Large intestine (tissue), 12 donors: ENCODE measurements at places on chromosomes 1 and 21. TPM values are rescaled to one million over a fixed set of nuclear protein-coding genes. Genes with fewer than 3 reads are reported as not detected.

KPRP gene
- not detected for polyA plus RNA-seq

ERICH3 gene
- polyA plus RNA-seq: 1.1 TPM

SPRR3 gene
- not detected for polyA plus RNA-seq

BATF3 gene
- 3.0 TPM for polyA plus RNA-seq

SLC30A10 gene
- 24.3 TPM for polyA plus RNA-seq

WDR64 gene
- 0.03 TPM for polyA plus RNA-seq

SCCPDH gene
- 44.3 TPM for polyA plus RNA-seq

HCRTR1 gene
- 0.81 TPM for polyA plus RNA-seq

C1QA gene
- polyA plus RNA-seq: 91.7 TPM

CLDN19 gene
- 1.5 TPM for polyA plus RNA-seq

FLG2 gene
- polyA plus RNA-seq: 0.06 TPM

GFI1 gene
- 5.0 TPM for polyA plus RNA-seq

STYXL2 gene
- polyA plus RNA-seq: 0.40 TPM

TTC24 gene
- 0.15 TPM for polyA plus RNA-seq

CLCA1 gene
- polyA plus RNA-seq: 2,132 TPM

C1orf116 gene
- 45.7 TPM for polyA plus RNA-seq

- no peak for DNase-seq
Observed at GRCh38 chr1:182978151-182978853, 25.3 kb upstream of the SHCBP1L start.

GRCh38 chr1:67052741-67053534, 1.0 kb downstream of the SLC35D1 start:
- DNase-seq: no peak

- peak; percentile 48 for DNase-seq
Observed at GRCh38 chr1:25744140-25744581, 55.8 kb upstream of the SELENON start.

GRCh38 chr1:242784807-242785206, 260.3 kb upstream of the PLD5 start:
- DNase-seq: no peak

- DNase-seq: no peak
Observed at GRCh38 chr1:72568113-72568512, 285.8 kb upstream of the NEGR1 start.

- no peak for DNase-seq
Observed at GRCh38 chr1:40507973-40508372, 594 bp upstream of the EXO5 start.

DNA sequence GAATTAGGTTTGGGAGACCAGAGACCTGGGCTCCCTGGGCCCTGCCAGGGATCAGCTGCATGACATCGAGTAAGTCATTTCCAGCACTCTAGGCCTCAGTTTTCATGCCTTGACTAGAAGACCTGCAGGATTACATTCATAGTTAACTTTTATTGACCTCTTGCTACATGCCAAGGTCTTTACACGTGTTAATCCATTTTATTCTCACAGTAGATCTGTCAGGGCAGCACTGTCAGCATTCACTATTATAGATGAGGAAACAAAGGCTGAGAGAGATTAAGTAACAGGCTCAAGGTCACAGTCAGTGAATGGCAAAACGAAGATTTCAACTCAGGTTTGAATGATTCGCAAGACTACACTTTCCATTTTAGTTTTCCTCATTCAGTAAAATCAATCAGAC, 37.0 kb downstream of the PGM1 start:
- DNase-seq: no peak

GRCh38 chr1:57089855-57090254, 124.0 kb upstream of the C8B start:
- DNase-seq: no peak

DNA sequence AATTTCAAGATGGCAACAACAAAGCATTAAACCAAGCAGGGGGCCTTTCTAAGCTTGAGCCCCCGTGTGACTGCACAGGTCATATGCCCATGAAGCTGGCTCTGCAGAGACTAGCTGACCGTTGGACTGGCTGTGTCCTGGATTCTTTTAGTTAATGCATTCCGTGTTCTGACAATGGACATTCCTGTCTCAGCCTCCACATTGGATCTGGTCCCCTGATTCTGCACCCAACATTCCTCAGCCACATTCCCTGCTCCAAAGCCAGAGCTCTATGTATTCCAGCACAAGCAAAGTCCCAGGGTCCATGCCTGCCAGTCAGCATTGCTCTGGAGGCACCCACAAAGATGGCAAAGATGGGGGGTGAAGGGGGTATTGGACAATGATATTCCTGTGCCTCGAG, 5.1 kb upstream of the NAV1 start:
- no peak for DNase-seq

DNA sequence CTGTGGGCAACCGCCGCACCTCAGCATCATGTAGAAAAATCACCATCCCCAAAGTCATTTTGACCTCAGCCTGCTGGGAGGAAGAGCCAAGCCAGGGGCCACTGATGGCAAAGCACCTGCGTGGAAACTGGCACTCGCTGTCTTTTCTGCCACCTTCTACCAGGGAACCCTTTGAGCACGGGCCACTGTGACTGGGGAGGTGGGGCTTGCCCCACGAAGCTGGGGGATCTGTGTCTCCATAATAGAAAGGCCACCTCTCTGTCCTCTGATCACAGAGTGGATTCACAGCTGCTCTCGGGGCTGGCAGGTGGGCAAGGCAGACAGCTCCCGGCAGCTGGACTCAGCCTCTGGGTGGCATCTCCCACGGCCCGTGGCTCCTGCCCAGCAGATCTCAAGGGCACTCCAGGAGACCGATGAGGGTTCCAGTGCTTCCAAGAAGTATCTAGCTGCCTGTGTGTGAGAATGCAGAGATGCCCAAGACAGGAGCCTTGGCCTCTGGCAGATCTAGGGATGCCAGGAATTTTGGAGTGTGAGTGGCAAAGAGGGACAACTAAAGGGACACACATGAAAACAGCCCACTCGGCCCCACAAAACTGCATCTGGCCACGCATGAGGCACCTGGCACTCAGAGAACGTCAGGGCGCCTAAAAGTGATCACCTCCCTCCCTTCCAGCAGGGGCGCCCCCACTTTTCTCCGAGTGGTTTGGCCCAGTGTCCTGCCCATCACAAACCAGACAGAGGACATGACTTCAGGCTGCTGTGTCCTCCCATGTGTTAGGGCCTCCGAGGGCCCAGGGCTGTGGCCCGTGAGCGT, 102.6 kb downstream of the PDE9A start:
- DNase-seq: no peak

GRCh38 chr1:206502403-206502802, 4.9 kb upstream of the RASSF5 start:
- DNase-seq: no peak

DNA sequence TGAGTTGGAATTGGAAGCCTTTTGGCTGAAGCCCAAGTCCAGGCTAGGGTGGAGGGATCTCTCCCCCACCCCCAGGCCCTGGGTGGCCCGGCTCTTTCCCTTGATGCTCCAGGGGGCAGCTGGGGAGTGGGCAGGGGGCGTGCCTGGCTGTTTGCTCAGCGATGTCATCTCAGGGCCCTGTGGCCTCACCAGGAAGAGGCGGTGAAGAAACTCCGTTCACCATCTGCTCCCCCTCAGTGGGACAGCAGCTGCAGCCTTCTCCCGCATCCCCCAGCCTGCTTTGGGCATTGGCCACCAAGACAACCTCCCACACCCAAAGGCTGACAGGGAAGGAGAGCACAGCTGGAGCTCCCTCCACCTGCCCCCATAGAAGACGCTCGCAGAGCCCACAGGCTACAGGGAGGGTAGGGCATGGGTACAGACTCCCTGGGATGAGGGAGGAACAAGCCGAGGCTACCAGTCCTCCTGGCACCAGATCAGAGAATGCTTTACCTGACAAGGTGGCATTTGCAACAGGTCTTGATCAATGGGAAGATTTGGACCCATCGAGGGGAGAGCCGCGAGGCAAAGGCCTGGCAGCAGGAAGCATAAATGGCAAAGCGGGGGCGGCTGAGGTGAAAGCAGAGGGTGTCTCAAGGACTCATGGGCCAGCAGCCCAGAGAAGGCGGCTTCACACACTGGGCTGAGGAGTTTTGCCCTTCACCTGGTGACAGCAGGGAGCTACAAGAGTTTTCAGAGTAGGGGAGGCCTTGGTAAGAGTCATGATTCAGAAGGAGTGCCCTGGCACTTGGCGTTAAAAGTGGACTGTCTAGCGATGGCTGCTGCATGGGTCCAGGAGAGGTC, 6.5 kb upstream of the GUCA2A start:
- DNase-seq: no peak

- DNase-seq: no peak
Observed at GRCh38 chr21:26572076-26572701, 897 bp downstream of the CYYR1 start.

DNA sequence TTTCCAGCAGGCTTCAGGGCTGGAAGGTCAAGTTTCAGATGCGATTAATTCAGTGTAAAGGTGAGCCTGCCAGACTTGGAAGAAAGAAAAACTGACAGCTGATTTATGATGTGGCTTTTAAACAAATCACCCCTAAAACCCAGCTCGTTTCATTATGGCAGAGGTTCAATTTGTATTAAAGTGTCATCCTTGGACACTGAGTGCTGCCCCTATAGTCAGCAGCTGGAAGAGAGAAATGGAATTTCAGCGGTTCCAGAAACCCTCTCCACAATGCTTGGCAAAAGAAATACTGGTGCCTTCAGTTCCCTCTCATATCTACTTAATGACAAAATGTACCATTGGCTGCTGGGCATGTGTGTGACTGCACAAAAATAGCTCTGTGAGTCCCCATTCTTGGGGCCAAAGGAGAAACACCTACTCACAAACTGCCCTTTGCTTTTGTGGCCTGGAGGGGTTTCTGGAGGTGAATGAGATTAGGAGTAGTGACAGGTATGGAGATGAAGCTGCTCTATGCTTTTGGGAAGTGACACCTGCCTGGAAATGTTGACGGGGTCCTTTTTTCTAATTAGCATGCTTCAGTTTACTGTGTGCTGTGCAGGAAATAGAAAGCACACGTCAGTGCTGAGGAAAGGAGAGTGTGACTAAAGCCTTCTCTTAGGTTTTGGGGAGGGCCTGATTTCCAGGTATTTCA, 95.1 kb upstream of the TSPAN2 start:
- DNase-seq: no peak

GRCh38 chr1:151939779-151940178, 30.5 kb upstream of the THEM4 start:
- DNase-seq: no peak

DNA sequence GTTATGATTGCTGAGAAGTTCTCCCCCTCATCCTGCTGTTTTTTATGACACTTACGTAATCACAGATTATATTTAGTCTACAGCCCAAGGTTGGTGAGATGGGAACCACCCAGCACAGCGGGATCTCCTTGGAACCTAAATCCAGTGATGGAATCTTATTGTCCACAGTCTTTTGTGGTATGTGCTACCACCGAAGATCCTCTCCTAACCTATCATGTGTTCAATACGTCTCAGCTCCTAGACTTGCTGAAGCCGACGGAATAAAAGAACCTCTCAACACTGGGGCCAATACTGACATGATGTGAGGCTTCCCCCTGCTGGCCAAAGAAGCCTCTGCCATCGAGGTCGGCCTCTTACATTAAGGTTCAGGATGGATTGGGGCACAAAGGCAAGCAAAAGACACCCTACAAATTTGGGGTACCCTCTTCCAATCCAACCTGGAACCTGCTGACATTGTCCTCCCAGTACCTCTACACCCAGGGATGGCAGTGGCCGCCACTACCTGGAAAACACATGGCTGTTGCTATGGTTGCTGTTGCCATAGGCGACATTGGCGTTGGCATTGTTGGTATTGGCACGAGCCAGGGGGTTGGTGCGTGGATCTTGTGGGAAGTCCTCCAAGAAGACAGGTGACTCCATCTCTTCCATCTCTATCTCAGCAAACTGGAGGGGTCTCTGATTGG, 19.4 kb upstream of the KIF21B start:
- DNase-seq: peak; percentile 57

GRCh38 chr1:198042168-198042567, 114.6 kb upstream of the NEK7 start:
- DNase-seq: no peak

GRCh38 chr1:233061265-233061664, 110.9 kb downstream of the NTPCR start:
- DNase-seq: no peak

GRCh38 chr1:84574936-84575335, 696 bp upstream of the CTBS start:
- no peak for DNase-seq

DNA sequence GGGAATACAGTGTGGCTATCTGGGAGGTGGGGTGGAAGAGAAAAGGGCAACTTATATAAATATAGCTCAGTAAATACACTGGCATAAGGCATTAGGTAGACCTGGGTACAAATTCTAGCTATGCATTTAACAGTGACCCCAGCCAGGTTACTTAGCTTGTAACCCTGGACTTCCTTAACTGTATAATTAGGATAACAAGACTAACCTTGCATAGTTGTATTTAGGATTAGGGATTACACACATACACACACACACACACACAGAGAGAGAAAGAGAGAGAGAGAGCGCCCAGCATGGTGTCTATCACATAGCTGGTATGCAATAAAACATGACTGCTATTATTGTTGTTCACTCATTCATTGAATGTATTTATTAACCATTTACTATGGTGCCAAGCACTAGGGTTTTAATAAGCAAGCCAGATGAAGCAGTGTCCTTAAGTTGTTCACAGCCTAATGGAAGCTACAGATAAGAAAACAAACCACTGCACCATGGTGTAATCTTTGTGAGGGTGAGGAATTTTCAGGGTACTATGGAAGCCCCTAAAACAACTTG, 251.4 kb downstream of the ZNF648 start:
- no peak for DNase-seq

- DNase-seq: peak; percentile 34
Observed at GRCh38 chr1:193479187-193479586, 292.8 kb upstream of the B3GALT2 start.

DNA sequence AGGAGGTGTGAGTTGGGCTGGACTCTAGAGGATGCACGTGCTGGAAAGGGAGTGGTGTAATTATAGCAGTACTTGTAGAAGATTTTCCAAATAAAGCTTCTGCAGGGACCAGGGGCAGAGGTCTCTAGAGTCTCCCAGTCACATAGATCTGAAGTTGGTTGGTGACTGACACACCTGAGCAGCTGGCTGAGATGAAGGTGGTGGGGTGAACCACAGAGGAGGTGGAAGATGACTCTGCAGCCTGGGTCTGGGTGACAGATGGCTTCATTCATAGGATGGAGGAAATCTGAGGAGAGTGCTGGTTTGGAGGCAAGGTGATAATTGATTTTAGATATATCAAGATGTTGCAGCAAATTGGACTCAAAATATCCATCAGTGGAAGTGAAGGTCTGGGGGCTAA, 178.9 kb upstream of the IVNS1ABP start:
- DNase-seq: no peak

GRCh38 chr1:54507033-54507870, 40.8 kb upstream of the ACOT11 start:
- DNase-seq: no peak

DNA sequence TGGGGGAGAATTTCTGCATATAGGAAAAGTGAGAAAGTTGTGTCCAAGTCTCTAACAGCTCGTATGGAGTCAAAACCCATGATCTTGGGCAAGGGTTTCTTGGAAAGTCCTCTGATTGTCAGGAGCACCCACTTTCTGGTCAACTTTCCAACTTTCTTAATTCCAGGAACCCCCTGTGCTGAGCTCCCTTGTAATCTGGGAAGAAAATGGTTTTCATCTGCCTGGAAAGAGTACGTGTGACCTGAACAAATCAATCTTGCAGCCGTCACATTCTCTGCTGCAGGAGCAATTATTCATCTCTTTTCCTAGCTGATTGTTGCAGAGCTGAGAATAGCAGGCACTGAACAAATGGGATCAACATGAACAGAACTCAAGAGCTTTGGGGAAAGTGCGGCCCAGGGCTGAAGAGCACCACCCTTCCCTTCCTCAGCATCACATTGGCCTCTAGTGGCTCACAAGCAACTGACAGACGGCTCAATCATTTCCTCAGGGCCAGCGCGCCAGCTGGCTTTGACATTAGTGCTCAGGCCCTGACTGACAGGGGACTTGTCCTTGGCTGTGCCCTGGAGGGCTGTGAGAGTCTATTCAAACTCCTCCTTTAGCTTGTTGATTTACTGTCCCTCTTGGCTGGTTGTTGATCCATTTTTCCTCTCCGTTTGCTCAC, 295.2 kb downstream of the HLX start:
- DNase-seq: no peak
